H1 (cell line): ENCODE measurements at places on chromosomes 12 and 14. TPM values are rescaled to one million over a fixed set of nuclear protein-coding genes. Genes with fewer than 3 reads are reported as not detected.

The AMN1 gene
- total RNA-seq, result 7.1 and 7.5 TPM in 2 replicates

The SLC5A8 gene
- 0.11 TPM in 1 of 2 replicates, not detected in the other for total RNA-seq

- H3K4me1 ChIP-seq, result peaks cover 4% of the 10 kb centered on the region
- H3K27me3 ChIP-seq, result no peaks in the 10 kb centered on the region
- DNase-seq, result no peak
- no peak overlapping the region for H3K27ac ChIP-seq
- H3K36me3 ChIP-seq, result no peaks in the 10 kb centered on the region
- H3K4me3 ChIP-seq, result no peak overlapping the region
Measured at GRCh38 chr14:95664066-95664465, 22.2 kb upstream of the TCL1B start.

DNA sequence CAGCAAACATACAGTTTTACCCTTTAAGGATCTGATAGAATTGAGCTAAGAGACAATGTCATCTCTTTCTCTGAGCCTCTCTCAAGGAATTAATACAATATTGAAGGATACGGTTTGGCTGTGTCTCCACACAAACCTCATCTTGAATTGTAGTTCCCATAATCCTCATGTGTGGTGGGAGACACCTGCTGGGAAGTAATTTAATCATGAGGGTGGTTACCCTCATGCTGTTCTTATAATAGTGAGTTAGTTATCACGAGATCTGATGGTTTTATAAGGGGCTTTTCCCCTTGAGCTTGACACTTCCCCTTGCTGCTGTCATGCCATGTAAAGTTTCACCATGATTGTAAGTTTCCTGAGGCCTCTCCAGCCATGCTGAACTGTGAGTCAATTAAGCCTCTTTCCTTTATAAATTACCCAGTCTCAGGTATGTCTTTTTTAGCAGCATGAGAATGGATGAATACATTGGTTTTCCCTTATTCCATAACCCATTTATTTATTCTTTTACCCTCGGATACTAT is 47.6 kb downstream of the TMEM30B start:
- H3K27ac ChIP-seq, result no peak overlapping the region
- no peaks in the 10 kb centered on the region for H3K36me3 ChIP-seq
- H3K4me3 ChIP-seq, result no peak overlapping the region
- peaks cover 6% of the 10 kb centered on the region; the same call in 1 of the 2 replicates for H3K4me1 ChIP-seq
- DNase-seq, result no peak
- H3K27me3 ChIP-seq, result no peaks in the 10 kb centered on the region

DNA sequence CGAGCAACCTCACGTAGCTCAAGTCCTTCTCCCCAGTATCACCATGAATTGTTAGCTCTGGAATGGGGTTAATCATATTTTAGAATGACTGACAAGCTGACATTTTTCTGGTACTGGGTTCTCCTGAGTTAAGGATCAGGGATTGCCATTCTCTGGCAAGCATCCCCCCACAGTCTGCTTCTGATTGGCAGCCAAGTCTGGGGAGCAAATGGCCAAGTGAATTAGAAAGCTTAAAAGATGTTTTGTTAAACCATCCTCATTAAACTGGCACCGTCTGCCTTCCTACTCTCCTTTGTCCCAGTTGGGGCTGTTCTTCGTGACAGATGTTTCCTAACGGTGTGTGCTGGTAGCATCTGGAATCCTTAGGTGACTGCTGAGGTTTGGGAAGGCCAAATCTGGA is 17.2 kb upstream of the CISTR start:
- peaks cover 2% of the 10 kb centered on the region for H3K27me3 ChIP-seq
- H3K36me3 ChIP-seq, result no peaks in the 10 kb centered on the region
- no peak for DNase-seq
- no peak overlapping the region for H3K27ac ChIP-seq
- no peak overlapping the region for H3K4me3 ChIP-seq
- no peaks in the 10 kb centered on the region for H3K4me1 ChIP-seq

GRCh38 chr12:42786400-42787148 is 197.0 kb upstream of the PRICKLE1 start:
- no peak overlapping the region for H3K4me3 ChIP-seq
- no peaks in the 10 kb centered on the region for H3K36me3 ChIP-seq
- no peaks in the 10 kb centered on the region for H3K27me3 ChIP-seq
- H3K4me1 ChIP-seq, result no peaks in the 10 kb centered on the region

DNA sequence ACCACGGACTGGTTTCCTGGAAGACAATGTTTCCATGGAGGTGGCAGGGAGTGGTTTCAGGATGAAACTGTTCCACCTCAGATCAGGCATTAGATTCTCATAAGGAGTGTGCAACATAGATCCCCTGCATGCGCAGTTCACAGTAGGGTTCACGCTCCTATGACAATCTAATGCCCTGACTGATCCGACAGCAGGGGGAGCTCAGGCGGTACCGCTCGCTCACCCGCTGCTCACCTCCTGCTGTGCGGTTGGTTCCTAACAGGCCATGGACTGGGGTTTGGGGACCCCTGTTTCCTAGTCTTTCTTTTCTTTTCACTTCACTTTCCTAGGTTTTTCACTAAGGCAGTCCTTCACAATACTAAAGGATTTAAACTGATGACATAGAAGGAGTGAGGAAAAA is 39.6 kb downstream of the GUCY2C start:
- H3K4me3 ChIP-seq, result no peak overlapping the region
- no peak overlapping the region for H3K27ac ChIP-seq
- no peaks in the 10 kb centered on the region for H3K36me3 ChIP-seq
- no peaks in the 10 kb centered on the region for H3K4me1 ChIP-seq
